ENCODE measurements at places on chromosomes 13 and 19.
A peak's percentile ranks its signal among the peaks of the same experiment; 100 is the strongest.

DNA sequence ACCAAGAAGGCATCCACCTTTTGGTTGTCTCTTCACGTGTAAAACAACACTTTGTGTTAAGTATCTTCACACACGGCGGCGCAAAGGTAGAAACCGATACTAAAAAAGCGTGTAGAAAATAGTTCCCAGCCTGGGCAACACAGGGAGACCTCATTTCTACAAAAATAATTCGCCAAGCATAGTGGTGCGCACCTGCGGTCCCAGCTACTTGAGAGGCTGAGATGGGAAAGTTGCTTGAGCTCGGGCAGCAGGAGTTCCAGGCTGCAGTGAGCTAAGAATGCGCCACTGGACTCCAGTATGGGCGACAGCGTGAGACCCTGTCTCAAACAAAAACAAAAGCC is 573 bp upstream of the ERCC5 start:
- DNase-seq: no peak

GRCh38 chr13:49410477-49410876 is 33.4 kb downstream of the CAB39L start:
- no peak for DNase-seq

DNA sequence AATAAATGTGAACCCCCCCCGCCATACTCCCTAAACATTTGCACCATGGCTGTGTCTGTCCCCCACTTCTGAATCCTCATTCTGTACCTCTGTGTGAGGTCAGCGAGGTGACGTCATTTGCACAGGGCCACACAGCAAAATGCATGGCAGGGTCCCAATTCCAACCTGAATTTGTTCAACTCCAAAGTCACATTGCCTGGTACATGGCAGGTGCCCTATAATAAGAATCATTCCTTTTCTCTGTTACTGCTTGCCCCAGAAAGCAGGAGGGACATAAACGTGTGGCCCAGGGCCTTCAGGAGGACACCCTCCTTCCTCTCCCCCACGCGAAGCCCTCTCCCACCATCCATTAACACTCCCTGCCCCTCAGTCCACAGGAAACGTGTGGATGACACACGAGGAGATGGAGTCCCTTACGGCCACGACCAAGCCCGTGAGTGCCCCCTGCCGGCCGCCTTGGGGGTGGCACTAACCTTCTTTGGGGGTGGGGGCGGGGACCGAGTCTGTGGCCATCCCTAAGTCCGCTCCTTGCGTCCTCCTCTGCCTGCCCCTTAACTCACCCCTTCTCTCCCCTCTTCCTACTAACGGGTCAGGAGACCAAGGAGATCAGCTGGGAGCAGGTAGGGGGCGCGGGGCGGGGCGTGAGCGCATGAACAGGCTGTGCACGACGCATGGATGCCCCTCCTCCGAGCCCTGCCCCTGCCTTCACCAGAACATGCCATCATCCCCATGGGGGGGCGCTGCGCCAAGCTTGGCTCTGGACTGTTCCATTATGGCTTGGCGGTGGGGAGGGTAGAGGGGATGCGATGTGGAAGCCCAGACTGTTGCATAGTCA is 9.4 kb downstream of the HRC start:
- no peak for DNase-seq

- DNase-seq: no peak
Measured at GRCh38 chr19:2888731-2889224, 11.9 kb upstream of the ZNF57 start.

- no peak for DNase-seq
Measured at GRCh38 chr13:112103961-112104880, 37.3 kb downstream of the SOX1 start.

GRCh38 chr13:23579072-23579895 is 9.1 kb downstream of the TNFRSF19 start:
- peak; percentile 52 for DNase-seq

- no peak for DNase-seq
Measured at GRCh38 chr19:34075661-34076091, 96.6 kb upstream of the LSM14A start.

DNA sequence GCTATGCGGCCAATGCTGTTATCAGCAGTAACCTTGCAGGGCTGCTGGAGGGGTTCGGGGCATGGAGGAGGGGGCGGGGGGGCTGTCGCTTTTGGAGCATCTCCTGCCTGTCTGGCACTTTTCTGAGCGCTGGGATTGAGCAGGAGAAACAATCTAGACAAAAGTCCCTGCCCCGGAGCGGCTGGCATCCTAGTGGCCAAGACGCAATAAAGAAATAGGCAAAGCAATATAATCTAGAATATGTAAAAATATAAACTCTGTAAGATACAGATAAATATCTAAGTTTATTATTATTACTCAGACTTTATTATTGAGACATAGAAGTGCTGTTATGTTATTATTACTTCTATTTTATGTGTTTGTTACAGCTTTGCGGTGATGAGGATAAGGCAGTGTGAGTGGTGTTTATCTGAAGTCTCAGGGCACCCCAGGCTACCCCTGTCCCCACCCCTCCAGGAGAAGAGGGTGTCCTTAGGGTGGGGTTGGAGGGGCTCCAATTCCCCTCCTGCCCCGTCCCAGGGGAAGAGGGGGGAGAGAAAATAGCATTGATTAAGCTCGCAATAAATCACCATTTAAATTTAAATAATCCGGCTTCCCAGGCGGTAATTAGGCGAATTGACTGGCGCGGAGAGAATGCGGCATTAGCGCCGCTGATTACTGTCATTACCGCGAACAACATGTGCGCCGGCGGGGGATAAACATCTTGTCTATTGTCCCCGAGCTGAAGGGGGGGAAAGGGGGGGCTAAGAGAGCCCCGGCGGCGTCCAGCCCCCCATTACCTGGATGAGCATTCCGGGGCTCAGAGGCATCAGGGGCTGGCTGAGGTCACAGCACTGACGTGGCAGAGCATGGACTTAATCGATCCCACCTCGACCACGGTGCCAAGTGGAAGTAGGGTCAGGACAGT is 3.2 kb downstream of the NPAS1 start:
- no peak for DNase-seq

DNA sequence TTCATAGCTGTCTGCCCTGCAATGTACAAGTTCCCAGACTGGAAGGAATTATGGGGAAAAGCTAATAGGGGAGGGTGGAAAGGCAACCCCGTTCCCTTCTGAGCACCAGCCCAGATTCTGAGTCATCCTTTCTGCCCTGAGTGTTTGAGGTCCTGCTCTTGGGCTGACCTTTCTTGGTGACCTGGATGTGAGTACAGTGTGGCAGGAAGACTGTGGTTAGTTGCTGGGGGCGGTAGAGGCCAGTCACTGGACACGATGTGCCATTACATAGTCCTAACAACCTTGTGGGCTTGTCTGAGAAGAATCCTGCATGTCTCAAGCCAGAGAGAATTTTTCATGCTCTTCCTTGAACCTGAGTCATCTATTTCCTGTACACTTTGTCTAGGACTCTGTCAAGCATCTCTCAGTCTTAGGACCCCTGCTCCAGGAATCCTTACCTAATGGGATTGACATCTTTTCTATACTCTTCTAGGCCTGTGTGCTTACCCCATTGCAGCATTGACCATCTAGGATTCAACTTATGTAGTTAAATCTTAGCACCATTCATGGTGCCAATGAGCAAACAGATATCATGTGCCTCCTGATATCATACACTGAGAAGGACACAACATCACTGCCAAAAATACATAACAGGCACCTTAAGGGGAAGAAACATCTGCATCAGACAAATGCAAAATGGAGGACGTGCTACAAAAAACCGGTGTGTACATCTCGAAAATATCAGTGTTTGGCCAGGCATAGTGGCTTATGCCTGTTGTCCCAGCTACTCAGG is 8.1 kb upstream of the ANGPTL4 start:
- peak; percentile 90 for DNase-seq

- DNase-seq: no peak
Measured at GRCh38 chr13:71773531-71773930, 93.5 kb downstream of the DACH1 start.

- no peak for DNase-seq
Measured at GRCh38 chr13:103067751-103068555, 1.7 kb upstream of the SLC10A2 start.

GRCh38 chr13:85879014-85879413 is 79.8 kb upstream of the SLITRK6 start:
- no peak for DNase-seq

DNA sequence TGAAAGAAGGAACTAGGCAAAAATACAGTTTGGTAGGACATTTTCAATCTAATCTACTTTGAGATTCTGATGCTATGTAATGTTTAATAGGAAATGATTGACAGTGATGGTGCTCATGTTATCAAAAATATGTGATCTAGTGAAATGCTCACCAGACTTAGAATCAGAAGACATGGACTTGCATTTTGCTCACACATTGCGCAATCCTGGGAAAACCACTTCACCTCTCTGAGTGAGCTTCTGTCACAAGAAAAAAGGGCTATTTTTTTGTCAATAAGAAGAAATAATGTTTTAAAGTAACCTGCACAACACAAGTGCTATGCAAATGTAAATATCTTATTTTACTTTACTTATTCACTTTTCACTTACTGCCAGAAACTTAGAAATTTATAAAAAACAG is 380.9 kb upstream of the HTR2A start:
- no peak for DNase-seq

DNA sequence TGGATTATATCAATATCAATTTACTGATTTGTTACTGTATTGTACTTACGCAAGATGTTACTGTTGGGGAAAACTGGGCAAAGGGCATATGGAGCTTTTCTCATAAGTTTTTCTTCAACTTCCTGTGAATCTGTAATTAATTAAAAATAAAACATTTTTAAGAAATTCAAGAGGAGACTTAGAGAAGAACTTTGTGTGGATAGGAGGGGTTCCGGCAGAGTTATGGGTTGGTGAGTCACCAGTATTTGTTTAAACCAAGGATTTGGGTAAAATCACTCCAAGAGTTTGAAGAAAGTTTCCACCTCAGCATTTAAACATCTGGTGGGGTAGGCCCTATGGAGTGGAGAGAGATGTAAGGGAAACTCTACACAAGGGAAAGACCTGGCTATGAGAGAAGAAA is 379.6 kb downstream of the TSHZ3 start:
- peak; percentile 14 for DNase-seq

DNA sequence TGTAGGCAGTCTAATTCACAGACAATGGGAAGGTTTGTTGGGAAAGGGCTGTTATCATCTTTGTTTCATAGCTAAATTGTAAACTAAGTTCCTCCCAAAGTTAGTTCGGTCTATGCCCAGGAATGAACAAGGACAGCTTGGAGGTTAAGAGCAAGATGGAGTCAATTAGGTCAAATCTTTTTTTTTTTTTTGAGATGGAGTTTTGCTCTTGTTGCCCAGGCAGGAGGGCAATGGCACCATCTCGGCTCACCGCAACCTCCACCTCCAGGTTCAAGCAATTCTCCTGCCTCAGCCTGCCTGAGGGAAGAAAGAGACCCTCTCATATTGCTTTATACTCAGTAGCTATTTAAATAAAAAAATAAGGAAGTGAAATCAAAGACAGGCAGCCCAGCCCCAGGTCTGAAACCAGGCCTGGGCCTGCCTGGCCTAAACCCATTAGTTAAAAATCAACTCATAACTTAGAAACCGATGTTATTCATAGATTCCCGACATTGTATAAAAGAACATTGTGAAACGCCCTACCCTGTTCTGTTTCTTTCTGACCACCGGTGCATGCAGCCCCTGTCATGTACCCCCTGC is 297.4 kb upstream of the SGCG start:
- no peak for DNase-seq

DNA sequence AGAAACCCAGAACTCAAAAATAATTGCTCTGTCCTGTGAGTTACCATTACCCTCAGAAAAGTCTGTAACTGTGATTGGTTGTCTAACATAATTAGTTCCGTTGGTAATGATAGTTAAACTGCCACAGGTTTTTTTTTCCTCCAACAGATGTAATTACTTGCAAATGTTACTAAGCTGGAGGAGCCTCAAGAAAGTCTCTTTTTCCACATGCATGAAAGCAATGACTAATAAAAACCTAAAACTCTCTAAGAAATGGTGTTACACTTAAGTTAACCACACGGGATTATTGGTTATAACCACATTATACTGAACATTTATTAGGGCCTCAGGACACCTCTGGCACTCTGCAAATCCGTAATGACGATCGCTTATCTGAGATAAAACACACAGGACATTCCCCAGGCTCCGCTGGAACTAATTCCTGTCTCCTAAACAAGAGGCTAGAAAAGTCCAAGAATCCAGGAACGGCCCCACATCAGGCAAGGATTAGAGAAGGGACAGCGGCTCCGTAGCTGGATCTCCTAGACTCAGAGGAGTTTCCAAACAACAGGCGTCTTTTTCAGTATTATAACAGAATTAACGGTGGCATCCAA is 753 bp downstream of the ZNF235 start:
- peak; percentile 17 for DNase-seq

GRCh38 chr13:37345869-37346268 is 240.4 kb upstream of the CSNK1A1L start:
- DNase-seq: no peak

- no peak for DNase-seq
Measured at GRCh38 chr13:76620036-76620435, 266.2 kb downstream of the KCTD12 start.

- DNase-seq: no peak
Measured at GRCh38 chr19:51783372-51783771, 11.6 kb upstream of the FPR3 start.

DNA sequence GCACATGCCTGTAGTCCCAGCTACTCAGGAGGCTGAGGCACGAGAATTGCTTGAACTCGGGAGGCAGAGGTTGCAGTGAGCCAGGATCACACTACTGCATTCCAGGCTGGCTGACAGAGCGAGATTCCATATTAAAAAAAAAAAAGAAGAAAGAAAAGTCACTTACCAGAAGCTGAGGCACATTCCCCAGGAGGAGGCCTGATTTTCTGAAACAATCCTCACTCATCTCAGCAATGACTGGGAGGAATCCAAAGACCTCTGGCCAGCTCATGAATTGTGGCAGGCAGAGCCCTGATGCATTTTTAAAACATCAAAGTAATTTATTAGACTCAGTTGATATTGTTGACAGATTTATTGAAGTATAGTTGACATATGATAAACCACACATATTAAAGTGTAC is 206.3 kb downstream of the FOXO1 start:
- no peak for DNase-seq

DNA sequence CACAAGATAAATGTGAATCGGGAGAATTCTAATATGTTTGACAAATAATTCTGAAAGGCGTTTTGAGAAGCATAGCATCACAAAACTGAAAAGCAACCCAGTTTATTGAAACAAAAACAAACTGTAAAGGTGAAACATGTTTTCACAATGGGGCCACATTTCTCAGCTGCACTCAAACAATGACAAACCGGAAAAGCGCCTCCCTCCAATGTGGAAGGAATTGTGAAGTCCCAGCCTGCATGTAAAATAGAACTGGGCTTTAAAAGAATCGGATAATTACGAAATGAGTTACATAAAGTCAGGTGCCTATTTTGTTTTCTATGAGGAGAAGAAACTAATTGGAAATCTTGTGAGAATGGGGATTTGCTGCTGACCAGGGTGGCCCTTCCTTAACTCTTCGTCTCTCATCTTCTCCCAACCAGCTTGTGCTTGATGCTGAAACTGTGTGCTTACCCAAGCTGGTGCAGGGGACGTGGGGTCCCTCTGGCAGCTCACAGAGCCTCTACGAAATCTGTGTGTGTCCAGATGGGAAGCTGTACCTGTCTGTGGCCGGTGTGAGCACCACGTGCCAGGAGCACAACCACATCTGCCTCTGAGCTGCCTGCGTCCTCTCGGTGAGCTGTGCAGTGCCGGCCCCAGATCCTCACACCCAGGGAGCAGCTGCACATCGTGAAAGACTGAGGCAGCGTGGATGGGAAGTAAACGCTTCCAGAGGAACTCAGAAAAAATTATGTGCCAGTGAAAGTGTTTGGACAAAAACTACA is 109.4 kb downstream of the SACS start:
- DNase-seq: no peak

All from HFF-Myc (cell line).